Liver (tissue), 10 donors: ENCODE measurements at places on chromosomes 1 and 21.

- no peak for DNase-seq
Observed at GRCh38 chr1:30068787-30069472, 654.5 kb downstream of the MATN1 start.

DNA sequence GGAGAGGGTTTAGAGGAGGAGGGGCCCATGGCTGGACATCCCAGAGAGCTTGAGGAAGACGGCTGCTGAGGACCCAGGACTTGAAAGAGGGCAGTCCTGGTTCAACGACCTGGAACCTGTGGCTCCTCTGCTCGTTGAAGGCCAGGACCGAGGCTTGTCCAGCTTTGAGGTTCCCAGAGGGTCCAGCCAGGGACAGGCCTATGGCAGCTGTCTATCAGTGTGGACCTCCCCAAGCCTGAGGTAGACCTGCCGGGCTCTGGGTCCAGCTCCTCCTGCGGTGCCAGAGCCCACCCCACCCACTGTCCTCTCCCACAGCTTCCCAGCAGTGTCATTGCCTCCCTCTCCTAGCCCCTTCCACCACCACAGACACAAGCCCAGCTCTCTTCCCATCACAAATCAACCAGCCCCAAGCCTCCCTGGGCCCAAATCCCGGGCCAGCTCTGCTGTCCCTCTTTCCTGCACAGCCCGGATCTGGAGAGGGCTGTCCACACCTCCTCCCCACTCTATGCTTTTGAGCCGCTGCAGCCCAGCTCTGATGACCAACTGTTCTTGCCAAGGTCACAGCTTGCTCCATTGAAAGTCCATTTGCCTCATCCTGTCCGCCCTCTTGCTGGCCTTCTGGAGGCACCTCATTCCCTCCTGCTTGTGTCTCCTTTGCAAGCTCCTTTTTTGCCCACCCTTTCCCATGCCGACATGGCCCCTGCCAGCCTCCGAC lies 48.7 kb upstream of the EDN2 start:
- no peak for DNase-seq

DNA sequence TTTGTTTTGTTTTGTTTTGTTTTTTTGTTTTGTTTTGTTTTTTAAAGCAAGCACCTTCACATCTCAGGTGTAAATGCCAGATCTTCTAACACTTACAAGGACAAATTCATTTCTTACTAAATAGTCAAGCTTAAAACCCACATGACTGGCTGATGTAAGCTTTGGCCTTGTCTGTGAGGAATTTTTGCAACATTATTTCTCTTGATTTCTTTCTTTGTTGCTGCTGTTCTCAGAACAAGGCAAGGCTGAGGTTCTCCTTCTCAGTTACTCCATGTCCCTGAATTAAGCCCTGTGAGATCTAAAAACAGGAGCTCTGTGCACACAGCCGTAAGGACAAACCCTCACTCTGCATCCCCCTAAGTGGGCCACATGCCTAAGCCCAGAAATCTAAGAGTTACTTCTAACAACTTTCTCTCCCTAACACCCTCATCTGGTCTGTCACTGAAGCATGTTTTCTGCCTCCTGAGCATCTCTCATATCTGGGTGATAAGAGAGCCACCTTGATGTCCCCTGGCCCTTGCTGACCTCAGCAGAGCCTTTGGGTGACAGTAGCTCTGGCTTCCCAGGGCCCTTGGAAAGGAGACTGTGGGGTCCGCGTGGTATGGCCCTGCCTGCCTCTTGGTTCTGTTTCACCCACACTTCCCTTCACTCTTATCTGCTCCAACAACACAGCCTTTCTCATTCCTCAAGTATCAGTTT lies 81.2 kb upstream of the HOOK1 start:
- no peak for DNase-seq

DNA sequence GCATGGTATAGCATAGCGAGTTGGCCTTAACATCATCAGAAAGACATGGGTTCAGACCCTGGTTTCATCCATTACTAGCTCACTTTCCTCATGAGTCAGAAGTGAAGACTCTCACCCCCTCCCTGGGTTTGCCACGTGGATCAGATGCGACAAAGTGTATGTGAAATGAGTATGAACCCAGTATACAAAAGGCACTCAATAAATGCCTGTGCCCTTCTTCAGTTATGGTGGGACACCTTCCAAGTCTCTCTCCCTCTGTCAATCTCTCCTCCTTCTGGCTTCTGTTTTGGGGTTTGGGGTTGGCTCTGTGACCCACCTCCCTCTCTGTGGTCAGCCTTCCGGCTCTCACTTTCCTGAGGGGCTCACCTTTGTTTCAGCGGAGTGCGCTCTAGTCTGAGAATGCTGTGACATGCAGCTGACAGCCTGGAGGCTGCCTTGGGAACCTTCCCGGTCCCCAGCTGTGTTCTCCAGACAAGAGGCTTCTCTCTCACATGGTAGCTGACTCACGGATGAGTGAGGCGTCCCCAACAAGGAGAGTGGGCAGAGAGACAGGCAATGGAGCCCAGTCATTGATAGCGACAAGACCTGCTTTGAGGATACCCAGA lies 155.0 kb upstream of the EDN2 start:
- DNase-seq, result no peak

DNA sequence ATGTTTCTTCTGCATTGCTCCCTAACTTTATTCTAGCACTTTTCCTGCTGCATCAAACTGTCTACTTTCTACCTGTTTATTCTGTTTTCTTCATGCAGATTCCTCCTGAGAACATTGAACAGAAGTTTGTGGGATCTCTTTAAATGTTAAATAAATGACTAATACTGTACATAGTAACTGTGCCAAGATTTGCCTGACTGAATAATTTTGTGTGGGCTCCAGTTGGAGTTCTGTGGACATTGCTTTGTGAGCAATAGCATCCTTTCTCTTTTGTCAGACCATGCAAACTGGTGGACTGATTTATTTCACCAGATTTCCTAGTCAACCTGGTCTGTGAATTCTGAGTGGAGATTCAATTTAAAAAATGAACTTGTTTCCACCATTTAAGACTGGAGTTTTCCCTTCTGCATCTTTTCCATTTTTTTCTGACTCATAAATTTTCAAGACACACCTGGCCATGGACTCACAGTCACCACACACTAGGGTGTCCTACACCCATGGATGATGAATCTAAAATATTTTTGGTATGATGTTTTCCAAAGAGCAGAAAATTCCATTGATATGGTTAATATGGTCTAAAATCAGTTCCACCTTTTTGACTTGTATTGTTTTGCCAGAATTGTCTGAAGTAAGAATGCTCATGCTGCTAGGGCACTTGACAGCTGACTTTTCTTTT lies 140.7 kb upstream of the SPAG17 start:
- DNase-seq, result no peak

- no peak for DNase-seq
Observed at GRCh38 chr21:18989953-18990495, 586.4 kb upstream of the TMPRSS15 start.

DNA sequence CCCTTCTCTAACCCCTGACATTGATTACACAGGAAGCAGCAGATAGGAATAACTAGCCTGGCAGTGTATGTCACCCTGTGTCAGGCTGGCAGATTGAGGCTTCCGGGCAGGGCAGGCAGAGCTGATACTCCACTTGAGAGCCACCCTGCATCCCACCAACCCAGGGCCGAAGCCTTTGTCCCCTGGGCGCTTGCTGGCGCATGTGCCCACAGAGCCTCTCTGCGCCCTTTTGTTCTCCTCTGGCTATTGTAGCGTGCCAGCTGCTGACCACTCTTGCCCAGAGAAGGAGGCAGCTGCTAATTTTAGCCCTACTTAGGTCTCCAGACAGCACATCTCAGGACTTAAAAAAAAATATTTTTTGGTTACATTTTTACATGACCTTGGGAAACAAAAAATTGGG lies 304.9 kb downstream of the HHAT start:
- no peak for DNase-seq

- no peak for DNase-seq
Observed at GRCh38 chr1:31396633-31397351, 16.2 kb upstream of the SERINC2 start.
